ENCODE measurements at places on chromosomes 7 and 10. TPM values are rescaled to one million over a fixed set of nuclear protein-coding genes. Genes with fewer than 3 reads are reported as not detected.

GRCh38 chr10:18005781-18006456 lies 54.2 kb downstream of the SLC39A12 start:
- H3K4me3 ChIP-seq = peak overlapping the region; percentile 6
- H3K4me1 ChIP-seq = peaks cover 24% of the 10 kb centered on the region
- H3K36me3 ChIP-seq = no peaks in the 10 kb centered on the region
- H3K27me3 ChIP-seq = no peaks in the 10 kb centered on the region
- peak; percentile 26 for DNase-seq

- H3K27me3 ChIP-seq = no peaks in the 10 kb centered on the region
- DNase-seq = no peak
- no peaks in the 10 kb centered on the region for H3K36me3 ChIP-seq
- H3K4me1 ChIP-seq = no peaks in the 10 kb centered on the region
- H3K27ac ChIP-seq = no peak overlapping the region
These were observed 18.9 kb upstream of the AGFG2 start for GRCh38 chr7:100520138-100520537.

DNA sequence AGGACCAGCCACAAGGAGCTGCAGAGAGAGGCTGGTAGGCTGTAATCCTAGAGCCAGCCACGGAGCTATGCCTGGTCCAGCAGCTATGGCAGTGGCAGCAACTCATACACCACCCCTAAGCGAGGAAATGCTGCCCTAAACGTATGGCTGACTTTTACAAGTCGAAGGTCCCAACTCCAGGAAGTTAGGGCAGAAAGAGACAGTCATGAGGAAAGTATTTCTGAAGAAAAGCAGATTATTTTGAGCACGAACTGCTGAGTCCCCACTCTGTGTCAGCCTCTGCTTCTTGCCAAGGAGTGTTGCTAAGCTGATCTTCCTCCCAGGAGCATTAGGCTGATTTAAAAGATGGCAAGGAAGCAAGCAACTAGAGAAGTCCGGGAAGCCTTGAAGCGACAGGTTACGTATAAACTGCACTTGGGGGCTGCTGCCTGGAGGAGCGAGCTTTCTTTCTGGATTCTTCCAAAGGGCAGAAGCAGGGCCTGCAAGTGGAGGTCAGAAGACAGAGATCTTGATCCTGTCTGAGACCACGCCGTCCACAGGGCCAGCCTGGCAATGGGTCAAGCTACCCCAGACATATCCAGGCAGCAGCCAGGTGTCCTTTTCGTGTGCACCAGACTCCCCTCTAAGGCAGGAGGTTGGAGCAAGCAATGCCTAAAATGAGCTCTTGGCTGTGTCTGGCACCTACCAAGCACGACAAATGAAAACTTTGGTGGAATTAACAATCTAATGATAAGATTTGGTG lies 39.4 kb downstream of the PLXNA4 start:
- H3K4me3 ChIP-seq = no peak overlapping the region
- no peak overlapping the region for H3K27ac ChIP-seq
- no peak for DNase-seq
- no peaks in the 10 kb centered on the region for H3K27me3 ChIP-seq

- H3K4me3 ChIP-seq = no peak overlapping the region
- no peaks in the 10 kb centered on the region for H3K4me1 ChIP-seq
- no peaks in the 10 kb centered on the region for H3K27me3 ChIP-seq
- H3K27ac ChIP-seq = no peak overlapping the region
- H3K36me3 ChIP-seq = no peaks in the 10 kb centered on the region
- DNase-seq = no peak
These were observed 64.1 kb downstream of the MGAM2 start for GRCh38 chr7:142175594-142175993.

DNA sequence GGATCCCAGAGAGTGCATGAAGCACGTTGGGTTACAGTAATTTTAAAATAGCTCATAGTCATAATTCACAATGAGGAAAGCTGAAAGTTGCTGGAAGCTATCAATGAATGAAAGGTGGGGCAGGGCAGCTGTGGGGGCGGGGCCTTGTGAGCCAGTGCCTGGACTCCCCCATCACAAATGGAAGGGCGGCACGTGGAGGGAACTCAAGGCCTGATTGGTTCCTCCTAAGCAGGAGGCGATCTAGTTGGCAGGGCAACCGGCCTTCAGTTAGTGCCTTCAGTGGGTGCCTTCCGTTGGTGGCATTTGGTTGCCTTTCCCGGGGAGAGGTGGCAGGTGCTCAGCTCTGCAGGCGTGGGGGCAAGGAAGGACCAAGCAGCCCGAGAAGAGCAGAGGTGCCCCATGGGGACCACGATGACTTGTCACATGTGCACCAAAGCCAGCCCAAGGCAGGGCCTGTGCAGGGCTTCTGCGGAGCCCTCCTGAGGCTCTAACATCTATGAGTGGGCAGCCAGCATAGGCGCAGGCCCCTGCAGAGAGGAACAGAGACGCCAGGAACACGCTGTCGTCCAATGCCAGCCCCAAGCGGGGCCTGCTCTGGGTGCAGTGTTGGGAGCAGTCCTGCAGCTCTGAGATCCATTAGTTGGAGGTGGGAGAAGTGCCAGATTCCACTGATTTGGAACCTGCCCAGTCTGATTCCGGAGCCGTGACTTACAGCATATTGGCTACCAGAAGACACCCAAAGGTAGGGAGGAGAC lies 59.8 kb upstream of the PDSS1 start:
- no peaks in the 10 kb centered on the region for H3K27me3 ChIP-seq
- H3K27ac ChIP-seq = no peak overlapping the region
- no peak overlapping the region for H3K4me3 ChIP-seq
- no peaks in the 10 kb centered on the region for H3K4me1 ChIP-seq
- no peaks in the 10 kb centered on the region for H3K36me3 ChIP-seq

DNA sequence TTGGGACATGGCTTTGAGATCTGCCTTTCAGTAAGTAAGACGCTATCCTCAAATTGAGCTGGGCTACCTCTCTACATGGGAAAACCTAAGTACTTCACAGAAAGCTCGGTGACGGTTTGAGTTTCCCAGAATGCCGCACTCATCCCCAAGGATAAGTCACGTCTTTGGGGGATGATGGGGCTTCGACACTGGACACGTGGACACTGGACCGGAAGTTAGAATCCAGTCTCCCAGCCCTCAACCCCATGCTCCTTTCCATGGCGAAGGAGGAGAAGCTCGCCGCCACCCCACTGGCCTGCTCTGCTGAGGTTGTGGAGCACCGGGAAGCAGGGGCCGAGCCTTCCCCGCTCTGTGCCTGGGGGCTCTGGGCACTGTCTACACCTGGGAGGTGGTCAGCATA lies 27.5 kb downstream of the PTPRE start:
- no peaks in the 10 kb centered on the region for H3K27me3 ChIP-seq
- peaks cover 16% of the 10 kb centered on the region for H3K4me1 ChIP-seq
- H3K36me3 ChIP-seq = peaks cover 21% of the 10 kb centered on the region
- no peak overlapping the region for H3K27ac ChIP-seq
- no peak for DNase-seq
- no peak overlapping the region for H3K4me3 ChIP-seq

DNA sequence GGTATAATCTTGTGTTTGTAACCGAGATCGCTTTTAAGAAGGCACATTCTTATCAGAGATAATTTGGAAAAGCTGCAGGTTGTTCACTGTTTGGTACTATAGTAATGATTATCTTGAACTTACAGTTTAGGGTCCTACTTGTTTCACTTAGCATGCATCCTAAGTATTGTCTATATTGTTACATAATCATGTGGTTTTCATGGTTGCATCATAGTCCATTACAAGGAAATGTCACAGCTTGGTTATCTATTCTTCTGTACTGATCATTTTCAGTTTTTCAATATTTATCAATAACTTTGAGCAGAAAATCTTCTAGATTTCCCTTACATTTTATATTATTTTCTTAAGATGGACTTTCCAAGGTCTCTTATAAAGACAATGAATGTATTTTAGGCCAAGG lies 116.3 kb downstream of the PLPP4 start:
- H3K27ac ChIP-seq = no peak overlapping the region
- DNase-seq = no peak
- no peaks in the 10 kb centered on the region for H3K36me3 ChIP-seq
- H3K4me3 ChIP-seq = no peak overlapping the region
- no peaks in the 10 kb centered on the region for H3K4me1 ChIP-seq

GRCh38 chr7:482521-483083 lies 37.0 kb downstream of the PDGFA start:
- H3K27me3 ChIP-seq = no peaks in the 10 kb centered on the region
- no peaks in the 10 kb centered on the region for H3K4me1 ChIP-seq
- H3K36me3 ChIP-seq = no peaks in the 10 kb centered on the region
- H3K4me3 ChIP-seq = no peak overlapping the region
- H3K27ac ChIP-seq = no peak overlapping the region

GRCh38 chr7:20083781-20084180 lies 133.4 kb downstream of the MACC1 start:
- no peak overlapping the region for H3K27ac ChIP-seq
- H3K36me3 ChIP-seq = no peaks in the 10 kb centered on the region
- H3K4me3 ChIP-seq = no peak overlapping the region
- no peaks in the 10 kb centered on the region for H3K4me1 ChIP-seq

GRCh38 chr7:36490419-36490830 lies 100.8 kb downstream of the ANLN start:
- no peak for DNase-seq
- no peaks in the 10 kb centered on the region for H3K36me3 ChIP-seq
- H3K4me3 ChIP-seq = no peak overlapping the region
- H3K27me3 ChIP-seq = no peaks in the 10 kb centered on the region
- H3K27ac ChIP-seq = no peak overlapping the region
- H3K4me1 ChIP-seq = no peaks in the 10 kb centered on the region

DNA sequence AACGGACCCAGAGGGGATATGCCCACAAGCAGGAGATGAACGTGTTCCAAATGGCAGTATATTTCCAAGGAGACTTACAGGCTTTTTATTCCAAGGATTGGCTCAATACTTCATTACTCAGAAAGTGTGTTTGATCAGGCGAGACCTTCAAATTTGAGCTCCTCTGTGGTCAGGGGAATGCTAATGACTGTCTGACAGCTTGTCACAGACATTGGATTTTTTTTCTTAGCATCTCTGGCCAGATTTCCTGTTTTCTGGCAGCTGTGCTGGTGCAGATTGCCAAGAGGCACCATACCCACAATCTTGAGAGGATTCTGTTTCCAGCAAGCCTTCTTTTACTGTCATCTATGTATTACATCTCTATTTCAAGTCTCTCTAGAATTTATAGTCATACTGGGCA lies 93.8 kb downstream of the C1GALT1 start:
- DNase-seq = no peak
- H3K27ac ChIP-seq = no peak overlapping the region
- H3K4me3 ChIP-seq = no peak overlapping the region
- no peaks in the 10 kb centered on the region for H3K27me3 ChIP-seq

DNA sequence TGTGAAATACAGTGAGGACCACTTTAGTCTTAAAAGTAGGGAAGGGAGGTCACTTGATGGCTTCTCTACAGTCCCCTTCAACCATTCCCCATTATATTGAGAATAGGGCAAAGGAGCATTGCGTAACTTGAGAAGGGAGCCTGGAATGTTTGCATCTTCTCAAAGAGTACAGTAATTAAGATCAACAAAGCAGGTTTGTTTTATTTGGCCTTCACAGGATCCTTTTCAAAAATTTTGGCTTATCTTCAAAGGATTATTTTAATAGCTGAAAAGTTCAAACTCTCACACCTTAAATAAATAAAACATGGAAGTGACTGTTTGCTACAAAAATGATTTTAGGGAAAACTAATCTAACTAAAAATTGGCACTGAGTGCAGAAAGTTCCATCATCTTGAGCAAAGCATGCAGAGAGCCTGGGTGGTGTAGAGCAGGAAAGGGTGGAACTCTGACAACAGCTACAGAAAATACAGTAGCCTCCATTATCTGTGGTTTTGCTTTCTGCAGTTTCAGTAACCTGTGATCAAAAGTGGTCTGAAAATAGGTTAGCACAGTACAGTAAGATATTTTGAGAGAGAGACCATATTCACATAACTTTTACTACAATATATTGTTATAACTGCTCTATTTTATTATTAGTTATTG lies 214.0 kb downstream of the MDFIC start:
- H3K36me3 ChIP-seq = no peaks in the 10 kb centered on the region
- H3K27ac ChIP-seq = no peak overlapping the region
- H3K4me3 ChIP-seq = no peak overlapping the region
- no peaks in the 10 kb centered on the region for H3K4me1 ChIP-seq
- no peaks in the 10 kb centered on the region for H3K27me3 ChIP-seq

DNA sequence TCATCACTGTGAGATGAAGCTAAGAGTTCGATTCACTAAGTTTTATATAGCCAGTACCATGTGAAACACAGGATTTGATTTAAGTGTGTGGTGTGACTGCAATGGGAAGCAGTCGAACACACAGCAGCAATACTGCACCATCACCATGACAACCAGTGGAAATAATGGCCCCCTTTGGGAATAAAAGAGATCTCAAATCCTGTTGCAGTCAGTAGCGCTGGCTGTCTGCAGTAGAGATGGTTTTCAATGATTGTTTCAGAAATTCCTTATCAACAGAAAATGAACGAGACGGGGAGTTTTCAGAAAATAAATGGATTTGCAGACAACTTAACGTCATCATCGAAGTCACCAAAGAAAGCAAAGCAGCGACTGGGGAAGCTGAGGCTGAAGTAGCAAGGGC lies 91.0 kb downstream of the PTPRE start:
- no peaks in the 10 kb centered on the region for H3K36me3 ChIP-seq
- H3K4me3 ChIP-seq = no peak overlapping the region
- H3K27me3 ChIP-seq = no peaks in the 10 kb centered on the region
- H3K4me1 ChIP-seq = peaks cover 45% of the 10 kb centered on the region
- H3K27ac ChIP-seq = no peak overlapping the region

GRCh38 chr10:34941471-34942357 lies 126.6 kb upstream of the PARD3 start:
- no peaks in the 10 kb centered on the region for H3K27me3 ChIP-seq
- H3K4me3 ChIP-seq = no peak overlapping the region
- DNase-seq = no peak
- no peaks in the 10 kb centered on the region for H3K4me1 ChIP-seq
- no peak overlapping the region for H3K27ac ChIP-seq
- H3K36me3 ChIP-seq = no peaks in the 10 kb centered on the region

GRCh38 chr7:90869335-90869734 lies 273.2 kb downstream of the CDK14 start:
- DNase-seq = no peak
- H3K27ac ChIP-seq = no peak overlapping the region
- no peaks in the 10 kb centered on the region for H3K4me1 ChIP-seq
- no peaks in the 10 kb centered on the region for H3K27me3 ChIP-seq

- DNase-seq = no peak
- no peak overlapping the region for H3K4me3 ChIP-seq
- peaks cover 30% of the 10 kb centered on the region for H3K27me3 ChIP-seq
- peaks cover 6% of the 10 kb centered on the region for H3K4me1 ChIP-seq
- H3K27ac ChIP-seq = no peak overlapping the region
- no peaks in the 10 kb centered on the region for H3K36me3 ChIP-seq
These were observed 73.7 kb upstream of the BAIAP2L1 start for GRCh38 chr7:98474558-98474957.

- H3K27me3 ChIP-seq = peaks cover 2% of the 10 kb centered on the region
- no peak overlapping the region for H3K27ac ChIP-seq
- no peak for DNase-seq
- H3K4me3 ChIP-seq = no peak overlapping the region
- no peaks in the 10 kb centered on the region for H3K36me3 ChIP-seq
These were observed 8.8 kb upstream of the ENO4 start for GRCh38 chr10:116840389-116841075.

Gene LDB3
- 162 TPM for polyA plus RNA-seq

Gene ZDHHC6
- 19.4 TPM for polyA plus RNA-seq

Gene ADCY1
- polyA plus RNA-seq = 0.80 TPM

Gene NKX2-3
- polyA plus RNA-seq = not detected

Gene STEAP1B
- 0.44 TPM for polyA plus RNA-seq

Gene SNX10
- polyA plus RNA-seq = 0.88 TPM
